ENCODE measurements at places on chromosomes 6 and 20.

- no peaks in the 10 kb centered on the region for H3K36me3 ChIP-seq
- no peaks in the 10 kb centered on the region for H3K27me3 ChIP-seq
- H3K4me1 ChIP-seq, result no peaks in the 10 kb centered on the region
- no peak for DNase-seq
- no peak overlapping the region for H3K4me3 ChIP-seq
These were observed 122.0 kb downstream of the HTR1B start for GRCh38 chr6:77341058-77341986.

DNA sequence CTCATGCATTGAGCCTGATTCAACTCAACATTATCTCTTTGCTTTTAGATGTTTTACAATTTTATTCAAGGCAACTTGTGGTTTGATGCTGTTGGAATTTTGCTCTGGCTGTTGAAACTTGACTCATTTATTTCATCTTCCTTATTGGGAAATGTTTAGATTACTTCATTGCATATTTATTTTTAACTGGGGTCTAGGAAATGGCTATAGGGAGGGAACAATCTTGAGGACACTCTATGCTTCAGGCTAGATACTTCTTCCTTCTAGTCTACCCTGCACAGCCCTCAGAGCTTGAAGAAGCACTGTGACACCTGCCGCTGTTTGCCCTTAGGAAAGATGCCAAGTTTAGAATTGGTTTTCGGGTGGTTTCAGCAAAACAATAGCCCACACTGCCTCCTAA, 183.4 kb downstream of the ADGRG6 start:
- H3K4me3 ChIP-seq, result no peak overlapping the region
- H3K27me3 ChIP-seq, result no peaks in the 10 kb centered on the region
- no peak overlapping the region for H3K27ac ChIP-seq
- no peaks in the 10 kb centered on the region for H3K36me3 ChIP-seq
- H3K4me1 ChIP-seq, result no peaks in the 10 kb centered on the region

DNA sequence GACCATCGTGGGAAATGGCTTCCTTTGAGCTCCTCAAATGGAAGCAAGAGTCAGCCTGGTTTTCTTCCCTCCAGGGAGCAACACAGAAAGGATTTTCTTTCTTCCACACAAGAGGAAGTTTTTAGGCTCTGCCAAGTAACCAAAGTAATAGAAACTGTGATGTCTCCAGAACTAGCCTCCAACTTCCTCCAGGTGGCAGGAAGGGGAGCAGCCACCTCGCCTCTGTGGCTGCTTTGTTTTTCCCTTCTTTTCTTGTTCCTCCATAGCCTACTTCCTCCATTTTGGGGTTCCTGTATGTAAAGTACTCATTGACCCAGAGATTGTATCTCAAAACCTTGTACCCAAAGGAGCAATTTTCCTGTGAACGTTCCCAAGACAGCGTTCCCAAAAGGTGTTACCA, 32.7 kb upstream of the CCR6 start:
- no peak for DNase-seq
- H3K4me3 ChIP-seq, result no peak overlapping the region
- H3K27me3 ChIP-seq, result no peaks in the 10 kb centered on the region
- no peaks in the 10 kb centered on the region for H3K4me1 ChIP-seq
- H3K27ac ChIP-seq, result no peak overlapping the region

DNA sequence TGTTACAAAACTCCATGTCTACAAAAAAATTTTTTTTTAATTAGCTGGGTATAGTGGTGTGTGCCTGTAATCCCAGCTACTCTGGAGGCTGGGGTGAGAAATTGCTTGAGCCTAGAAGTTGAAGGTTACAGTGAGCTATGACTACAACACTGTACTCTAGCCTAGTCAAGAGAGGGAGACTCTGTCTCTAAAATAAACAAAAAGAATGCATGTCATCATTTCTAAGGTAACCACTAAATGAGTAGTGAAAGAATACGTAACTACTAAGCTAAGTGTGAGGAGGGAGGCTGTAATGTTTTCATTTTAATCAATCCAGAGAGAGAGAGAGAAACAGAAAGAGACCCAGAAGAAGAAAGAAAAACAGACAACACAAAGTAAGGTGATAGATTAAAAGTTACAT, 9.9 kb downstream of the SYCP2 start:
- H3K36me3 ChIP-seq, result no peaks in the 10 kb centered on the region
- H3K27ac ChIP-seq, result no peak overlapping the region
- DNase-seq, result no peak
- no peaks in the 10 kb centered on the region for H3K27me3 ChIP-seq
- H3K4me1 ChIP-seq, result no peaks in the 10 kb centered on the region
- no peak overlapping the region for H3K4me3 ChIP-seq

DNA sequence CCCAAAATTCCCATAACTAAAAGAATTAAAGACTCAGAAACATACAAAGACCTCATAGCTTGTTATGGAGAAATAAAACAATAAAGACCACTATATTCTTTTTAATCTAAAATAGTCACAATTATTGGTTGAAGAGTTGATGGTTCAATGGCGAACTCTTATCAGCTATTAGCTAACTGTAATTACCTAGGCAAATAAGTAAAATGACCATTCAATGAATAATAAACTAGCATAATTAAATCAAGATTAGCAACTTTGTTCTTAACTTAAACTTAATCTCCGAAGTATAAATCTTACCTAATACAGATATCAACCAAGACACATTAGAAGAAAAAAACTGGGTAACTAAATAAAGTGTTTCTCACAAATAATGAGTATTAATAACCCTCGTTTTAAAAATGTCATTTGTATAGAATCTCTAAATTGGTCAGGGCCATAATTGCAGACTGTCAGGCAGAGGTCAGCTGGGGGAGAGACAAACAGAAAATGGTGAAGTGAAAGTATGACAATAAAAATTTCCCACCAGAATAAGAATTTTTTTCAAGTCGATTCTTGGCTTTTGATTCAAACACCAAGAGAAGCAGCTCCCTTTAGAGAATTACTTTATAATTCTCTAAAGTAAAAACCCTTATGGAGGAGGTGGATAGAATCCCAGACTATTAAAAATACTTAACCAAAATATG, 1.7 kb downstream of the FKBP5 start:
- DNase-seq, result no peak
- H3K4me1 ChIP-seq, result peaks cover 15% of the 10 kb centered on the region
- H3K27ac ChIP-seq, result peak overlapping the region; percentile 98
- H3K36me3 ChIP-seq, result peaks cover 16% of the 10 kb centered on the region

GRCh38 chr20:43936805-43937204, 22.2 kb downstream of the TOX2 start:
- H3K4me3 ChIP-seq, result no peak overlapping the region
- no peak for DNase-seq
- H3K36me3 ChIP-seq, result no peaks in the 10 kb centered on the region
- H3K4me1 ChIP-seq, result peaks cover 59% of the 10 kb centered on the region
- no peak overlapping the region for H3K27ac ChIP-seq

GRCh38 chr6:53172468-53172803, 23.8 kb upstream of the GCM1 start:
- H3K4me3 ChIP-seq, result no peak overlapping the region
- no peaks in the 10 kb centered on the region for H3K27me3 ChIP-seq
- no peak for DNase-seq
- no peak overlapping the region for H3K27ac ChIP-seq
- H3K36me3 ChIP-seq, result no peaks in the 10 kb centered on the region
- no peaks in the 10 kb centered on the region for H3K4me1 ChIP-seq

Data from esophagus squamous epithelium (tissue), 5 donors.